Effector CD4-positive, alpha-beta T cell (primary cell): ENCODE measurements at places on chromosomes 5 and 9.

DNA sequence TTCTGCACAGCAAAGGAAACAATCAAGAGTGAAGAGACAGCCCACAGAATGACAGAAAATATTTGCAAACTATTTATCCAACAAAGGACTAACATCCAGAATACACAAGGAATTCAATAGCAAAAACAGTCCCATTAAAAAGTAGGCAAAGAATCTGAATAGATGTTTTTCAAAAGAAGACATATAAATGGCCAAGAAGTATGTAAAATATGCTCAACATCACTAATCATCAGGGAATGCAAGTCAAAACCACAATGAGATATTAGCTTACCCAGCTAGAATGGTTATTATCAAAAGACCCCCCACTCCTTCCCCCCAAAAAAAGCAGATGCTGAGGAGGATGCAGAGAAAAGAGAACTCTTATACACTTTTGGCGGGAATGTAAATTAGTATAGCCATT lies 13.4 kb upstream of the OR13C8 start:
- no peak for DNase-seq

GRCh38 chr5:141421489-141421855 lies 621 bp downstream of the PCDHGA11 start:
- DNase-seq, result no peak

GRCh38 chr9:1870915-1871314 lies 144.2 kb upstream of the SMARCA2 start:
- DNase-seq, result no peak

DNA sequence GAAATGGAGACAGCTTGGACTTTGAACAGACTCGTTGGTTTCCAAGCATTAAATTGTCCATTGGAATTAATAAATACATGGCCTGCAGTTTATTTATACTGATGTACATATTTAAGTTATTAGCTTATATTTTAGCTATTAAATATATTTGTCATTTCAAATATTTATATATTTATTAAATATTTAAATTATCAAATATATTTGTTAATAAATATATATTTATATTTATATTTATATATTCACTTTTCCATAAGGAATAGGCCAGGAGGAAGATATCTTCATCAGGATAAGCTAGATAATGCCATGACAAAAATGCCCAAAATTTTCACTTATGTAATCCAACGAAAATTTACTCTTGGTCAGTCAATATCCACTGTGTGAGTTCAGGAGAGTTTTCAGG lies 229.9 kb downstream of the ZNF608 start:
- no peak for DNase-seq

- no peak for DNase-seq
These were observed 98.7 kb downstream of the ADCY2 start for GRCh38 chr5:7494481-7495130.

- DNase-seq, result no peak
These were observed 1107.0 kb upstream of the SEMA6A start for GRCh38 chr5:117681431-117682254.
